ENCODE measurements at places on chromosomes 3 and 15.
A peak's percentile ranks its signal among the peaks of the same experiment; 100 is the strongest.

- no peak for DNase-seq
Measured at GRCh38 chr3:53337167-53337940, 10.0 kb downstream of the DCP1A start.

GRCh38 chr3:48232232-48232631 is 8.7 kb upstream of the ZNF589 start:
- no peak for DNase-seq

DNA sequence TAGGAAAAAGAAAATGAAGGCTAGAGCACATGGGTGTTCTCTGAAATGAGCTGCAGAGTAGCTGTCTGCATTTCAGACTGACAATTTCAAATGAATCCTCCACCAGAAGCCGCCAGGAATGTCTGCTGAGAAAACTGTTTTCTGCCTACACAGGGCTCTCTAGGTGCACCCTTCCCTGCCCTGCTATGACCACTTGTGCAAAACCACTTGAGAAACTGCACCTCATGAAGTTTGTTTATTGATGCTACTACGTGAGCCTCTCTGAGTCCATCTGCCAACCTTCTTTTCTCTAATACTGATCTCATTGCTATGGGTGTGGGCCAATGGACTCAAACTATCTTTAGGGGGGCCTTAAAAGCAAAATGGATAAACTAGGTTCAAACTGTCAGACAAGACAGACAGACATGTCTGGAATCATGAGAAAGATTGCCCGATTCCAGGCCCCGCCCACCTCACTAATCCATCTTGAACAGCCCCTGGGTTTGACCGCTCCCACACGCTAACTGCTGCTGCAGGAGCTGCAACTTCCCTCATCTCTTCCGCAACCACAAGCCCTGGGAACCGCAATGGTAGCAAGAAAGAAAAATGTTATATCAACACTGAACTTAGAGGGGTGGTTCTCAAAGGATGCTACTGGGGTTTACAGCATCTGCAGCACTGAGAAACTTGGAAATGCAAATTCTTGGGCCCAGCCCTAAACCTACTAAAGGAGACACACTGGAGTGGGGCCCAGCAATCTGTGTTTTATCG is 9.0 kb upstream of the CD47 start:
- DNase-seq, result no peak

DNA sequence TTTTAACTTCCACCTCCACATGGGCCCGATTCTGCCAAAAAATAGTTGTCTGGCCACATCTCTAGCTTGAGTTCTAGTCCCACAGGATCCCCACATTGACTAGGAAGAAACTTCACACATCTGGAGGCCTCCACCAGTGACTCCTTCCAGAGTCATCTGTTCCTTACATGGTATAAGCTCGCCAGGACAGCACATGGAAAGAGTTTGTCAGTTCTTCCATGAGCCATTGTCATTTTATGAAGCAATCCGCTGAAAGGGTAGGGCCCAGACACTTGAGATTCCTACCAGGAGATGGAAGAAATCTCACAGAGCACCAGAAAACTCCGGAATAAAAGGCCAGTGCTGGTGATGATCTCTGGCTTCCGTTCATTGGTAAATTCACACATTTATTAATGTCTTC is 350.5 kb upstream of the ICE2 start:
- DNase-seq, result peak; percentile 71

DNA sequence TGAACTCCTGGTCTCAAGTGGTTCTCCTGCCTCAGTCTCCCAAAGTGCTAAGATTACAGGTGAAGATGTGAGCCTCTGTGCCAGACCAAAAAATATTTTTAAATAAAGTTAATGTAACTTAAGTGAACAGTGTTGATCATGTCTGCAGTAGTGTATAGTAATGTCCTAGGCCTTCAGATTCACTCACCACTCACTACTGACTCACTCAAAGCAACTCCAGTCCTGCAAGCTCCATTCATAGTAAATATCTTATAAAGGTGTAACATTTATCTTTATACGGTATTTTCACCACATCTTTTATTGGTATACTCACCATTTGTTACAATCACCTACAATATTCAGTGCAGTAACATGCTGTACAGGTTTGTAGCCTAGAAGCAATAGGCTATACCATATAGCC is 264.2 kb downstream of the ULK4 start:
- DNase-seq, result no peak

DNA sequence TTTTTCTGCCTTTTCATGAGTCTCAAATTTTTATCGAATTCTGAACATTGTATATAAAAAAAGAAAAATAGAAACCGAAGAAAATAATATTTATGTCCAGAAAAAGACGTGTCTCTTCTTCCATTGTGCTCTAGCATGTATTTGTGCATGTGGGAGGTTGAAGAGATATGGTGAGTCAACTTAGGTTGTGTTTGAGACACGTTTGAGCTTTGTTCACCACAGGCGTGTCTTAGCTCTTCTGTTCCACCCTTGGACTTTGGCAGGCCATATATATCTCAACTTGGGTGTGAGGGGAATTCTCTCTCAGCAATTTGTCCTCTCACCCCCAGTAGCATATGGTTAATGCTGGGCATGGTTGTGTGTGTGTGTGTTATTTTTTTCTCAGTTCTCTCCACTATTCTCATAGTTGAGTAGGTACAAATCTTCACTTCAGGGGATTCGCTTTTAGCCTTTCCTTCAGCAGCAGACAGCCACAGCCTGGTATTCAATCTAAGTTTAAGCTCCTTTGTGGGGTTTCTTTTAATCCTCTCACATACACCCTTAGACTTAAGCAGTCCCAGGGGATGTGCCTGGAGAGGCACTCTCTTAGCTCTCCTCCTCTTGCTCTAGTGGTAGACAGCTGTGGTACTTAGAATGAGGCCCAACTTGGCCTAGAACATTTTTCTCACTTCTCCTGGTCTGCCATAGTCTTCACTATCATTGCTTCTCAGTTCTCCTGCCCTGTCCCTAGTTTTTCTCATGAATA is 286.5 kb upstream of the RBMS3 start:
- DNase-seq, result no peak

- no peak for DNase-seq
Measured at GRCh38 chr3:151357463-151357850, 27.1 kb downstream of the P2RY12 start.

DNA sequence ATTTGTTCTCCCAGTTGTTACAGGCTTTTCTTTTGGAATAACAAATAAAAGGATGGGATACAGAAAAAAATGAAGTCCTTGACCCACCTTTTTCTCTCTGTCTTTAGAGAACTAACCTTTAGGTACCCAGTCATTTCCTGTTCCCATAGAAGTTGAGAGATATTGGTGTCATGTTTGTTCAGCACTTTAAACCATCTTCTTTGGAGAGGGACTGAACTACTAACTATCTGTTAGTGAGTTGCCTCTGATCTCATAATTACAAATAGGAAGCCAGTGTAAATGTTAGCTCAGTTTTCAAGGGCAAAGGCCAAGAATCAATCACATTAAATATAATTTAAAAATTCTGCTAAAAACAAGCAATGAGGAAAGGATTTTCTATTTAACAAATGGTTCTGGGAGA is 72.9 kb upstream of the DCBLD2 start:
- DNase-seq, result no peak

- DNase-seq, result no peak
Measured at GRCh38 chr3:72950372-72950771, 46.2 kb upstream of the PPP4R2 start.

DNA sequence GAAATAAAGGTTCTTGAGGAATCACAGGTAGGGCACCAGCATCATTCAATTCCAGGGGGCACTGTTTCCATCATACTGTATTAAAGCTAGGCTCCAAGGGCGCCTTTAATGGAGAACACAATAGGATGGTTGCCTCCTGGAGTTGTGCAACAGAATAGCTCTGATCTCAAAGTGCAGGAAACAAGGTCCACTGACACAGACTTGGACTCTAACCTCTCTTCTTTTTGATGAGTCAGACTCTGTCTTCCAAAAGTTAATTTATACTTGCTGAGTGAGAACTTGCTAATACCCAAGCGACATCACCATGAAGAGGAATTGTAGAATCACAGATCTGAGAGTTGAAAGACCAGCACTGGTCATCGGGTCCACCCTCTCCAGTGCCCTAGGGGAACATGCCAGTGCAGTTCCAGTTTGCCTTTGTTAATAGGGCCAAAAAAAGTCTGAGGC is 94.4 kb upstream of the PHLDB2 start:
- DNase-seq, result peak; percentile 53

GRCh38 chr3:117606866-117607265 is 897.3 kb downstream of the TUSC7 start:
- DNase-seq, result peak; percentile 4

- DNase-seq, result peak; percentile 32
Measured at GRCh38 chr15:65818927-65819562, 27.0 kb upstream of the DENND4A start.

DNA sequence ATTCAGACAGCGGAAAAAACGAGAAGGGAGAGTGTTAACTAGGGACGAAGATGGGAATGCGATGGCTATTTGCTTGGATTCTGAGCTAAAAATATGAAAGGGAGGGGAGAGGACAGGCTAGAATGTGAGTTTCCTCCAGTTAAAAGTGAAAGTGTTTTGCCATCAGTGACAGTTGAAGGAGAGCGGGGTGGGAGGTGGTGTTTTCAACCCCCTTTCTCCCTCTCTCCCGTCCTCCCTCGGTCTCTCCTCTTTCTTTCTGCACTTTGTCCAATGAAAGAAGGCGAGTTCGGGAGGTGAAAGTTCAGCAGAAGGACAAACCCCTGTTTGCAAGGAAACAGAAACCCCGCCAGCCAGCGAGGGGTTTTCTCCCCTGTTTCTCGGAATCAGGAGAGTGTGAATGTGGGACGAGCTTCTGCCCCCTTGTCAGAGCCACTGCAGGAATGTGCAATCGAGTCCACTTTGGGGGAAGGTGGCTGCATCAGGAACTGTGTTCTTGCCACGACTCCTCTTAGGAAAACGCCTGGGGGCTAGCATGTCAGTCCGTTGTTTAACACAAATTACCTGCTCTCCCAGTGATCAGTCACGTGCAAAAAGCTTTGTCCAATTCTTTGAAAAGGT is 975 bp upstream of the FOXP1 start:
- DNase-seq, result peak; percentile 76

DNA sequence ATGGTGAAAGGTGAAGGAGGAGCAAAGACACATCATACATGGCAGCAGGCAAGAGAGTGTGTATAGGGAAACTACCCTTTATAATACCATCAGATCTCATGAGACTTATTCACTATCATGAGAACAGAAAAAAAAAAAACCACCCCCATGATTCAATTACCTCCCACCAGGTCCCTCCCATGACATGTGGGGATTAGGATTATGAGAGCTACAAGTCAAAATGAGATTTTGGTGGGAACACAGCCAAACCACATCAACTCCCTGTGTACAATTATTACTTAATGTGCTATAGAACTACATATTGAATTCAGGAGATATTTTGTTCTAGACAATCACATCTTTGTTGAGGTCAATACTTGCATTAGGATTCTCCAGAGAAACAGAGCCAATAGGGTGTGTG is 313.4 kb downstream of the CNTN6 start:
- no peak for DNase-seq

DNA sequence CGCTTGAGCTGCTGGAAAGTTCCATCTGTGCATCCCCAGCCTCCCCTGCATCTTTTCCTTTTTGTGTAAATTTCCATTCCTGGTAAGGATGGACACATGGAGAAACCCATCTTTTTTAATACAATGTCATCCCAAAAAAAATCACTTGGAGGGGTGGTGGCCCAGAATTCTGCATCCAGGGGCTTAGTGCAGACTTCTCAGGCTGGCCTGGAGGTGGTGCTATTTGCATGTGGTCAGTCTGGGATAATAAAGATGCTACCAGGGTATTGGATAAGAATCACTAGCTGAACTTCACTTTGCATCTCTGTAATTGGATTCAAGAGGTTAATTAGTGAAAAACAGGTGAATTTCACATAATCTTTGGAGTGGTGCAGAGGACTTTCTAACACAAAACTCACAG is 1.8 kb upstream of the ZSCAN2 start:
- peak; percentile 54 for DNase-seq

DNA sequence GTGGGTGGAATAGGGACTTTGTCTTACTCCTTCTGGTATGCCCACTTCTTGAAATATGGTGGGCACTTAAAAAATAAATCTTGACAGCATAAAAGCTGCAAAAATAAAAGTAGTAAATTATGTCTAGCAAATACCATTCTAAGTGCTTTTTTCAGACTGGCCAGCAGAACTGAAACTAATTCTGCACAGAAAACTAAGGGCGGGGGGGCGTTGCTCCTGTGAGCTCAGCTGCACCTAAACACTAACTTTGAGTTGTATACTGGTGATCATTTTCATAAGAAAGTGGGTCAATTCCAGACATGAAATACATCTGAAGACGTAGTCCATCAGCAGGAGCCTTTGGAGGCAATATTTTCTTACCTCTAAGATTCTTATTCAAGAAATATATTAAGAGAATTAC is 114.8 kb downstream of the WDR76 start:
- DNase-seq, result no peak

DNA sequence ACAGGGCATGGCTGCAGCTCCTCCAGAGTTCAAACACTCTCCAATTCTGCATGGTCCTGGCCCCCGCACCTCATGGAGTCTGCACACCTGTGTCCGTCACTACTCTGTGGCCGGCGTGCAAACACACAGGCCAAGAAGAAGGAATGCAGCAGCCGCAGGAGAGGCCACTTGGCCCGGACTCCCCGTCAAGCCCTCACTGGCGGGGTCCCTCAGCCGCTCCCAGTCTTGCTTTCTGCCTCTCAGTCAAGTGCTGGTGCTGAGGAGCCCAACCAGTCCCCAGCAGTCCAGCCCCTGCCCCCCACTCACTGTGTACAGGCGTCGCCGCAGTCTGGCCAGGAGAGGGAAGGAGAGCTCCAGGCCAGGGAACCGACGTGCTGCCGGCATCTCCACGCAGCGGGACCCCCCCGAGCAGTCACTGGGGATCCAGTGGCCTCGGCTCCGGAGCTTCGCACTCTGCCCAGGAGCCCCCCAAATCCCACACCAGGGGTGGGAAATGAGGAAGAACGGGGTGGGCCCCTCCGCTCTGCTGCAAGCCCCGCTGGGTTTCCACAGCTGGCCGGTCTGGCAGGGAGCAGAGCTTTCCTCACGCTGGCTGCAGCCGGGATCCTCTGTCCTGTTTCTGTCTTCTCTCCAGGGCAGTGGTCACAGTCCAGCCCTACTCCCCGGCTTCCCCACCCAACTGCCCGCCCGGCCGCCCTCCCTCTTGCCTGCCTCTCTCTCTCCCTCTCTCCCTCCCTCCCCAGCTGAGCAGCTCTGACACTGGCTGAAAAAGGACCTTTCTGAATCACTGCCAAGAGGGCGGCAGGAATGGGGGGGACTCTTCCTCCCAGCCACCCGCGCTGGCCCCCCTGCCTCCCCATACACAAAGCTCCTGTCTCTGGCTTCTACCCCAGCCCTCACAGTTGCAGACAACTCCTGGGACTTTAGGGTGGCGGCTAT is 16.0 kb downstream of the TNK2 start:
- DNase-seq, result peak; percentile 84

DNA sequence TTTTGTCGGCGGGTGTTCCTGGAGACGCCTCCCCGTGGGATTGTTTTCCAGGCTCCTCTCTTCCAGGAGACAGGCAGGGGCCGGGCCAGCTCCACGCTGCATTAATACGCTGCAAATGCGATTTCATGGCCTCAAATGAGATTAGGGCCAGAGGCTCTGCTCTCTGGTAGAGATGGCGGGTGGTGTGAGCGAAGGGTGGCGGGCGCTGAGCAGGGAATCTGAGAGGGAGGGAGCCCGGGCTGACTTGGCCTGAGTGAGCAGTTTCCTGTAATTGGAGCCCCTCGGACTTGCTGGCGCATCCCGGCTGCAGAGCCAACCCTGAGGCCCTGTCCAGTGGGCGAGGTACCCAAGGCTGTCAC is 7.4 kb upstream of the CCDC33 start:
- no peak for DNase-seq

GRCh38 chr3:78645628-78646310 is 1122.0 kb downstream of the ROBO1 start:
- peak; percentile 72 for DNase-seq

- DNase-seq, result no peak
Measured at GRCh38 chr3:187936676-187937075, 191.4 kb upstream of the BCL6 start.

- no peak for DNase-seq
Measured at GRCh38 chr3:133984975-133985374, 44.8 kb downstream of the SLCO2A1 start.

Measured in fibroblast of skin of back (primary cell).